ENCODE measurements at places on chromosomes 1 and 21.

- no peak for DNase-seq
Observed at GRCh38 chr1:111220302-111220890, 7.1 kb upstream of the CHI3L2 start.

- no peak for DNase-seq
Observed at GRCh38 chr1:46421739-46422138, 27.6 kb downstream of the FAAH start.

DNA sequence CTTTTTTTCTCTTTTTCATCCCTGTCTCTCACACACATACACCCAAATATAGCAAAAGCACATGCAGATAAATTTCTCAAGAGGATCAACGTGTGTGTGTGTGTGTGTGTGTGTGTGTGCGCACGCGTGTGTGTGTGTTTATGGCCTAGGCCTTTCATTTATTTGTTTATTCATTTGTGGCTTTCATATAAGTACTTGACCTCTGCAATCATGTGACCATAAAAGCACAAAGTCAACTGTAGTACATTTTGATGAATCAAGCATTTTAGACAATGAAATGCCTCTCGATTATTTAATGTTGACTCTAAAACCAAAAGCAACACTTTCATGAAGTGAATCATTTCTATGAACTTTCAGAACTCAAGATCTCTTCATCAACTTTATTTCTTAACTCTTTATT lies 194.1 kb upstream of the ADGRL2 start:
- DNase-seq, result no peak

DNA sequence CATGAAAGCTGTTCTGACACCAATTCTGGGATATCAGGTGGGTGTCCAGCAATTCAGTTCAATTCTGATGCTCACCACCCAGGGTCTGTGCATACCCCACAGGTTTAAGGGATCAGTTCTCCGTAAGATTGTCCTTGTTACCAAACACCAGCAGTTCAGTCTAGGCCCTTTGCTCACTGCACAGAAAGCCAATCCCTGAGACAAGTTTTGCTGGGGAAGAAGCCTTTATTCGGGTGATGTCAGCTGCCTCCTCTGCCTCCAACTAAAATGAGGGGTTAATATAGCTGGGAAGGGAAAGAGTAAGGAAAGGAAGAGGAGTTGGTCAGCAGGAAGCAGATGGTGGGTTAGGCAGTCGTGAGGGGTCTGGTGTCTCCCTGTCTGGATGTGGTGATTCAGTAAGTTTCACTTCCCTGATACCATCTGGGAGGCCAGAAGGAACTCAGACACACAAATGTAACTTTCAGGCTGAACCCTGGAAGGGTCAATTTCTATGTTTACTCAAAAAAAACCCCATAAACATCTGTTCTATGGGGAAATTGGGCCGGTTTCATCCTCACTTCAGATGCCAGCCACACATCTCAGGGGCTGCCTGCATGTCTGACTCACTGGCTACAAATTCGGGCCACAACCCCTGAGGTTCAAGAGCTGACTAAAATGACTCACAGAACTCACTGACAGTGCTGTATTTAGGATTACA lies 83.3 kb upstream of the PGBD5 start:
- no peak for DNase-seq

DNA sequence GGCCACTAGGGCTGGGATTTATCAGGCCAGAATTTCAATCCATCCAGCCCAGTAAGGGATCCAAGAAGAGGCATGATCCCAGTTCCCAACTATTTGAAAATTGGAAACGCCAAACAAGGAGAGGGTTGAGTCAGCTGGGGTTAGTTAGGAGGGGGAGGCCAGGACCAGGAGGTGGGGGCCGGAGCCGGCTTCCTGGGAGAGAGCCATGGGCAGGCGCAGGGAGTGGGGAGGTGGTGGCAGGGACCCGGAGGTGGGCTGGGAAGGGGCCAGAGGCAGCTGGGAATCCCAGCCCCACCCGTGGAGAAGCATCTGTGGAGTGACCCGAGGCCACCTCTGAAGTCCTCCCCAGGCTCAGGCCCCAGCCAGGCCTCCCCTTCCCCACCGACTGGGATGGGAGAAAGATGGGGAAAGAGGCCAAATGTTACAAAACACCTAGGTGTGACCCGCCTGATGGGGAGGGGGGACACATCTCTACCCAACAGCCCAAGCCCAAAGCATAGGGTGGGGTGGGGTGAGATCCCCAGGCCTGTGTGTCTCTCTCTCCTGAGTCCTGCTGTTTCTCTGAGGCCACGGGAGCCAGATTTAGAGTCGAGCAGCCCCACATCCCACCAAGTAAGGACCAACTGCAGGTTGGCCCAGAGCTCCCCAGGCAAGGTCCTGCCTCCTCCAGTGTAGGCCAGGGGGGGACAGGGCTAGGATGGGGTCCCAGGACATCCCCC lies 10.1 kb downstream of the HSPG2 start:
- DNase-seq, result no peak

DNA sequence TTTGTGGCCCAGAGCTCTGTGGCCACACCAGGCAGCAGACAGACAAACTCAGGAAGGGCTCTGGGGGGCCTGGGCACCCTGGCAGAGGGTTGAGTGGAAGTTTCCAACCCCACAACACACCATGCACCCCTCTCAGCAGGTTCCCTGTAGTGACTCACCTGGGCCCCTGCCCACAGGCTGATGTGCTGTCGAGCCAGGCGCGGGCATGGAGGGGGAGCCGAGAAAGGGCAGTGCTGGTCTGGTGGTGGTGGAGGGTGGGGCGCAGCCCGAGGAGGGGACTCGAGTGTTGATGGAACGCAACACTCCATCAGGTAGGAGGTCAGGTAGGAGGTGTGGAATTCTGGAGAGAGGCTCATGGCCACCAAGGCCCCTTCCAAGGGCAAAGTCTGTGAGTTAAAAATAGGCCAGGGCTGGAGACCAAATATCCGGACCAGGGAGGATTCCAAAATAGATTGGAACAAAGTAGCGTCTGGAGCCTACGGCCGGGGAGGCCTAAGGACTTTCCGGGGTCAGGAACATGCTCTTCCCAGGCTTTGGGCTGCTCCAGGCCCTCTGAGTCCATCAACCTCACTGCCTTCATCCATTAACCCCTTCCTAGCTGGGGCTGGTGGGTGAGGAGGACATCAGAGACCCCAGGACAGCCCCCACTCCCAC lies 191.5 kb upstream of the AJAP1 start:
- DNase-seq, result no peak

GRCh38 chr1:213905344-213905743 lies 82.4 kb upstream of the PROX1 start:
- no peak for DNase-seq

- DNase-seq, result no peak
Observed at GRCh38 chr1:164609089-164609488, 50.1 kb downstream of the PBX1 start.

DNA sequence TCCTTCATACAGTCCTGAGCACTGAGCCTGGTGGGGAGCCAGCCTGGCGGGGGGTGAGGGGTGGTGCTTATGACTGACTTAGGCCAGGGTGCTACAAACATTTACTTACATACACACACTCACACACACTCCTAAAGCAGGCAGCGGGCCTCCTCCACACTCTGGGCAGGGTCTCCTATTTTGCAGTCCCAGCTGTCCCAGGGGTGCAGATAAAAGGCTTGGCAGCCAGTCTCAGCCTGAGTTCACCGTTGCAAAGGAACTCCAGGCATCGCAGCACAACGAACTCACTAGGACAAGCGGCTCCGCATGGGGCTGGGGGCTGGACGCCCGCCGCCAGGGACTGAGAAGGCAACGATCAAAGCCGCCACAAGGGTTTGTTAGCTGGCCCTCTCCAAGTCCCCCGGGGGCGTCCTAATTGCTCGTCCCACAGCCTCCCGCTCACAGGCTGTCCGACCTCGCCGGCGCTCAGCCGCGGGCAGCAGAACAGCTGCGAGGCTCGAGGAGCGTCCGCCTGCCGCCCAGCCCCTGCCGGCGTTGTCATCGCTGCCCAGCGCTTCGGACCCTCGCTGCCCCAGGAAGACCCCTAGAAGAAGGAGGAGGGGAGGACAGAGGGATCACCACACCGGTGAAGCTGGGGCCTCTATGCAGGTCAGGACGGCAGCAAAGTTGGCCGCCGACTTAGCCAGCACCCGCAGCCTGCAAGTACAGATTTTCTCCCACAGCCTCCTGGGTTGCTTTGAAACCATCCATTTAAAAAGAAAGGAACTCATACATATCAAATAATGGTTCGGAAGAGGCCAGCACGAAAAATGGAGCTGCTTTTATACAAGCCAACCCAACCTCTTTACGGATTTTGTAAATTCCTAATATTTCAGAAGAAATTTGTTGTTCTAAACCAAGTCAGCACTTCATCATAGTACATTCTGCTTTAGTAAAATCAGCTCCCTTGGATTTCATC lies 6.2 kb downstream of the BARHL2 start:
- no peak for DNase-seq

DNA sequence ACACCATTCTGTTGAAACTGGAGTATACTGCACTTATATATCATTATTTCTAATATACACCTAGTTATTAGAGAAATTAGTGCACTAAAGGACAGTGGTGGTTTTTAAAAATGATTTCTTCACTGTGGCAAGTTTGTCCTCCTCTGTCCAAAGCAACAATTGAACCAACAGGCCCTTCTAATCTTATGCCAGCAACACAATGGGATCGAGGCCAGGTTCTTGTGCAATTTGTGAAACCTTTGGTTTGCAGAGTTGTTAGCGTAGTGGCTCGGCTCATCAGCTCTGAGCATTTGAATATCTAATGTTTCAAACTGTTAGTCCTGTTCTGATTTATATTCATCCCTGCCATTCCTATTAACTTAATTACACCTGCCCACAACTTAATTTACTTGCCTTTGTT lies 9.9 kb upstream of the LRRC39 start:
- no peak for DNase-seq

- DNase-seq, result no peak
Observed at GRCh38 chr1:90593312-90593711, 123.8 kb downstream of the BARHL2 start.

DNA sequence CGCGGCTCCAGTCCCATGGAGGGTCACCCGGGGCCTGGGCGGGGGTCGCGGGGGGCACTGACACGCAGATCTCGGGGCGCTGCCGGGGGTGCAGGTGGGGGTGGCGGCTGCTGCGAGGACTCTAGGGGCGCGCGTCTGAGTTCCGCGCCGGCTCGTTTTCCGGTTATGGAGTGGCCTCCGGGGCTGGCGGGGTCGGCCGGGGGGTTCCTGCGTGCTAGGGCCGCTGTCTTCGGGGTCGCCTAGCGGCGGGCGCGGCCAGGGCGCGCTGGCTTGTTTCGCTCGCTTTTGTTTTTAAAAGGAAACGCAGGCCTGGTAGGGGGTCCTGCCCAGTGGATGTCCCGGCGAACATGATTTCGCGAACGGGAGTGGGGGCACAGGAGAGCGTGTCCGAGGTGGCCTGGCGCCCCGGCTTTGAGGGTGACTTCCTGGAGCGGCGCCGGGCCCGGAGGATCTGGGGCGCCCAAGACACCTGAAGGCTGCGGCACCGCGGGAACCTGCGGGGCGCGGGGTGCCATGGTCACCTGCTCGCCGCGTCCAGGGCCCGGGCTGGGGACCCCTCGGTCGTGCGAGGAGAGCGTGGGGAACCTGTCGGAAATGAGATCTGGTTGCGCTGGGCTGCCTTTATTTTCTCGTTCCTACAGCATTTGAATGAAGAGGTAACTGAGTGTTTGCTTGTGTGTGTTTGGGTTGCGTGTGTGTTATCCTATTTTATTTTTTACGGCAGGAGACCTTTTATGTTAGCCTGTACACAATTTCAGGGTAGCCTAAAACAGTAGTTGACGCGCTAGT lies 618 bp downstream of the ETS2 start:
- peak; percentile 56 for DNase-seq

GRCh38 chr1:229065613-229066012 lies 205.3 kb upstream of the RAB4A start:
- DNase-seq, result no peak

DNA sequence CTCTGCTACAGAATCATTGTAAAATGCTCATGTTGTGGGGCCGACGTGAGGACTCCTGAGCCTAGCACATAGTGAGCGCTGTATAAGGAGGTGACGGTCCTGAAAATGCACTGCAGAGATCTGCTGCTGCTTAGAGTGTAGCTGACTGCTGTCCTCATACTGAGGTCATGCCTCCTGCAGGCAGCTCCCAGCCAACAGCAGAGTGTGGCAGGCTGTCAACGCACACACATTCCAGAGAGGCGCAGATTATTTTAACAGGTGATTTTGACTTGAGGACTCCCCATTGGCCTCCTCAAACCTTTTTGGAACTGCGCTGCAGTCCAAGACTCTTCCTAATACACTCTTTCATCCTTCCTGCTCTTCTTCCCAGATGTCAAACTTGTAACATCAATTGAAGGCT lies 119.8 kb upstream of the KCNJ6 start:
- DNase-seq, result no peak

- no peak for DNase-seq
Observed at GRCh38 chr21:42665026-42665425, 11.6 kb downstream of the PDE9A start.

- no peak for DNase-seq
Observed at GRCh38 chr1:52769346-52770033, 43.2 kb downstream of the ZYG11B start.

- no peak for DNase-seq
Observed at GRCh38 chr1:209094384-209094783, 489.1 kb upstream of the CAMK1G start.

DNA sequence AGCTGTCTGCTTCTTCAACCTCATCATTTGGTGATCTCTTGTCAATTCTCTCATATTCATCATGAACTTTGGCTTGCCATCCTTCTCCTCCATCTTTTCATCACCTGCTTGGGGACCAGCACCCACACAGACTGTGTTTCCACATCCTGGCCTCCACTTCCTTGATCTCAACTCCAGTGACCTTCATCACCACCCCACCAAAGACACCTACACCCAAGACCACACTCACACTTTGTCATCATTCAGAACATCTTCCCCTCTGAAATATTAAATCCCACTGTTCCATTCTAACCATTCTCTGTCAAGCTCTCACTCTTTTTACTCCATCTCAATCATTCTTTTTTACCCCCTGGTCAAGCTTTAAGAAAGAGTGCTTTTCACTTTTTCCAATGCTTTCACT lies 115.5 kb upstream of the VAV3 start:
- DNase-seq, result peak; percentile 52

- DNase-seq, result no peak
Observed at GRCh38 chr1:223118418-223118817, 24.6 kb downstream of the TLR5 start.

DNA sequence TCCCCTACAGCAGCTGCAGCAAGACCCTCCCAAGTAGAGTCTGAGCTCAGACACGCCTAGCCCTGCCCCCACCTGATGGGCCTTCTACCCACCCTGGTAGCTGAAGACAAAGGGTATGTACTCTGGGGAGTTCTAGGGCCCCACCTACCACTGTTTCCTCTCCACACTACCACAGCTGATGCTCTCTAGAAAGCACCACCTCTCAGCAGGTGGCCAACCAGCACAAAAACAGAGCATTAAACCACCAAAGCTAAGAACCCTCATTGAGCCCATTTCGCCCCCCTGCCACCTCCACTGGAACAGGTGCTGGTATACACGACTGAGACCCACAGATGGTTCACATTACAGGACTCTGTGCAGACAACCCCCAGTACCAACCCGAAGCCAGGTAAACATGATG lies 258.9 kb downstream of the SETD4 start:
- no peak for DNase-seq

DNA sequence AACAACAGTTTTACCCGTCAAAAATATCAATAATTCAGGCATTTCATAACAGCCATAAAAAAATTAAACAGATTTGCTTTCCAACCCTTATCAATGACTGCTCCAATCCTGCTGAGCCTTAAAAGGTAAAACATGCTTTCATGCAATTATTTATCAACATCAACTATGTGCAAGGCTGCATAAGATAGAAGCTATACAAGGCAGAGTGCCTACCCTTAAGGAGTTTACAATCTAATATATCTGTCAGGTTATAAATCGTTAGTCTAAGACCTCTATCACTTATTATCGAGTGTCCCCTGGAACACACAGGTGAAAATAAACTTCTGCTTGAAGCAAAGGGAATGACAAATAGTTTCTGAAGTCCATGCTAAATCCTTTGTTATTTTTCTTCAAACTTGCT lies 1.8 kb downstream of the ERRFI1 start:
- DNase-seq, result no peak
